ENCODE measurements at places on chromosomes 13 and 19.

DNA sequence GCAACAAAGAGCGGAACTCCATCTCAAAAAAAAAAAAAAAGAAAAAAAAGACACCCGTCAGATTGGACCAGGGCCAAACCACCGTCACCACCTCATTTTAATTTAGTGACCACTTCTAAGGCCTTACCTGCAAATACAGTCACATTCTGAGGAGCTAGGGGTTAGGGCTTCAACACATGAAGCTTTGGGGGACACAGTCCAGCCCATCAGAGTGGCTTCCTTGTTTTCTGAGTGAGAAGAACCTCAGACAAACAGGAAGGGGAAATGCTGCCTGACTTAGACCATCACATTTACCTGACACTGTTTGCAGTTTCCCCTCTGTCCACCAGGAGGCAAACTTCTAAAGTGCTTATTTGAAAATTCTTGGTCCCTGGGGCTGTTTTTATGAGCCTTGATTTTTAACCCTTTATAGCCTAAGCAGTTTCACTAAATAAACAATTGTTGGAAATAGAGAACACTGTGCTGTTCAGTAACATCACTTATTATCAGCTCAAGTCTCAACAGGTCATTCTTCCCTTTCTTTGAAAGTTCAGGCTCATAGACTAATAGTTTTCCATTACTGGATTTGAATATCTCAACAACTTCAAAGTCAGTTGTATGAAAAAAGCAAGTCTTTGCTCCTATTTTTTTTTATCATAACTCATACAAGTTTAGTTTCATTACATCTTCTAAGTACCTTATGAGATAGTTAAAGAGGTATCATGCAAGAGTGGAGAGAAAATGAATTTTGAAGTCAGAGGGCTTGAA lies 74.9 kb upstream of the WASF3 start:
- peaks cover 14% of the 10 kb centered on the region for H3K4me1 ChIP-seq
- no peaks in the 10 kb centered on the region for H3K36me3 ChIP-seq
- H3K27ac ChIP-seq: peak overlapping the region; percentile 49
- DNase-seq: peak; percentile 77
- no peaks in the 10 kb centered on the region for H3K27me3 ChIP-seq

- no peaks in the 10 kb centered on the region for H3K4me1 ChIP-seq
- no peak overlapping the region for H3K27ac ChIP-seq
- no peak for DNase-seq
- no peaks in the 10 kb centered on the region for H3K36me3 ChIP-seq
Measured at GRCh38 chr13:91557328-91558090, 159.1 kb downstream of the GPC5 start.

GRCh38 chr13:51721496-51721895 lies 82.5 kb downstream of the DHRS12 start:
- DNase-seq: no peak
- no peak overlapping the region for H3K4me3 ChIP-seq
- H3K4me1 ChIP-seq: no peaks in the 10 kb centered on the region
- no peaks in the 10 kb centered on the region for H3K36me3 ChIP-seq
- H3K27ac ChIP-seq: no peak overlapping the region

- no peak for DNase-seq
- H3K4me1 ChIP-seq: no peaks in the 10 kb centered on the region
- H3K27ac ChIP-seq: no peak overlapping the region
- H3K27me3 ChIP-seq: no peaks in the 10 kb centered on the region
Measured at GRCh38 chr13:91722267-91722884, 324.0 kb downstream of the GPC5 start.

GRCh38 chr13:97202761-97203160 lies 19.4 kb upstream of the MBNL2 start:
- no peak for DNase-seq
- peaks cover 5% of the 10 kb centered on the region for H3K36me3 ChIP-seq
- no peaks in the 10 kb centered on the region for H3K4me1 ChIP-seq
- no peak overlapping the region for H3K4me3 ChIP-seq

DNA sequence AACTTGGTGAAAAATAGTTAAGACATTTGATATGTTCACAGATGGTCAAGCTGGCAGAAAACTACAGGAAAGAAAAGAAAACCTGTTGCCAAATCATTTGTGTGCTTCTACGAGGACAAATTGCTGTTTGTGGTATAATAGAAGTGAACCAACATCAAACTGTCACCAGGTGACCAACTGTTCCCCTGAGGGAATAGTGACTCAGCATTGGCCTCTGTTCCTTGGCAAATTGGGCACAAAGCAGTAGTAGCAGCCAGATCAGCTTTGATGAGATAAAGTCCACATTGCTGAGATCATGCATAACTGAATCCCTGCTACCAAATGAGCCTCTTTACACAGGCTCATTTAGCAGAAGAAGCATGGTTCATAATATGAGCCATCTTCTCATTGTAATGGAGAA lies 103.5 kb downstream of the POSTN start:
- no peak overlapping the region for H3K4me3 ChIP-seq
- H3K36me3 ChIP-seq: no peaks in the 10 kb centered on the region
- no peaks in the 10 kb centered on the region for H3K27me3 ChIP-seq
- H3K27ac ChIP-seq: no peak overlapping the region
- H3K4me1 ChIP-seq: no peaks in the 10 kb centered on the region
